ENCODE measurements at places on chromosomes 16 and 17.

- no peak for DNase-seq
Observed at GRCh38 chr17:4199818-4200402, 56.9 kb downstream of the CYB5D2 start.

GRCh38 chr17:51813140-51813783 is 345.3 kb downstream of the CA10 start:
- no peak for DNase-seq

- no peak for DNase-seq
Observed at GRCh38 chr17:59420901-59421300, 89.4 kb downstream of the YPEL2 start.

- no peak for DNase-seq
Observed at GRCh38 chr17:51374209-51374608, 113.9 kb downstream of the UTP18 start.

GRCh38 chr16:28255838-28256237 is 36.5 kb upstream of the SBK1 start:
- no peak for DNase-seq

DNA sequence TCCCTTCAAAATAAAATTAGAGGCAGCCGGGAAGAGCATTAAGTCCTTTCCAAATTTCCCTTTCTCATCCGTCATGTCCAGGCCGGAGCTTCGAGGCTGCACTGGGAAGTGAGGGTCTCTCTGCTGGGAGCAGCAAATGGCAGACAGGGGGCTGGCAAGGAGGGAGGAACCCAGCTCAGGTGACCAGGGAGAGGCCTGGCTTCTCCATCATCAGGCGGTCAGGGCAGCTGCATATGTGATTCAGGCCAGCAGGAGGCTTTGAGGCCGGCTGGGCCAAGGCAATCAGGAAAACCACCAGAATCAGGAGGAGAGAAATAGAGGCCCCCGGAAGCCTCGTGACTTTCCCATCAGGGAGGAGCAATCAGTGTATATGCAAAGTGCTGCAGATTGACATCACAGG is 85.0 kb upstream of the RPL38 start:
- DNase-seq, result no peak
